ENCODE measurements at places on chromosomes 13 and 19.

GRCh38 chr19:1750343-1751021, 2.8 kb upstream of the ONECUT3 start:
- no peak for DNase-seq

DNA sequence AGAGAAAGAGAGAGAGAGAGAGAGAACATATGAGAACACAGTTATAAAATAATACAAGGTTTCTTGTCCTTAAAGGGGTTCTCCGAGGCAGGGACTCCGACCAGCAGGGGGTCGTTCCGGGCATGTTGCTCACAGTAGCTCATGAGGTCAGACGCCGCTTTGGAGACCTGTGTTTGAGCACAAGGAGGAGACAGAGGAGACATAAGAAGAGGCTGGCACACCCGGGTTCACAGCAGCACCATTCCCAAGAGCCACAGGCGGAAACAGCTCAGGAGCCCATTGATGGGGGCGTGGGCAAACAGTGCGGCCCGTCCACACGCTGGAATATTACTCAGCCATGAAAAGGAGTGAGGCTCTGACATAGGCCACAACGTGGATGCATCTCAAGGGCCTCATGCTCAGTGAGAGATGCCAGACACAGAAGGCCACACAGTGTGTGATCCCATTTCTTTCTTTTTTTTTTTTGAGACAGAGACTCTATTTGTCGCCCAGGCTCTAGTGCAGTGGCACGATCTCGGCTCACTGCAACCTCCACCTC, 39.1 kb downstream of the GADD45B start:
- DNase-seq = no peak

DNA sequence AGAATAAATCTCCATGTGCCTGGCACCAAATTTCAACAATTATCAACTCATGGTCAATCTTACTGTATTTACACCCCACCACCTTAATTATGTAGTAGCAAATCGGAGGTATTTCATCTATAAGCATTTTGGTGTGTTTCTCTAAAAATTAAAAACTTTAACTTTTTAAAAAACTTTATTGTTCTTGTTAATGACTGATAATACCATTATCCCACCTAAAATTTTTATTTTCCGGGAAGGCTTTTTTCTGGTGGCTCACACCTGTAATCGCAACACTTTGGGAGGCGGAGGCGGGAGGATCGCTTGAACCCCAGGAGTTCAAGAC, 453 bp upstream of the PDCD2L start:
- DNase-seq = no peak

DNA sequence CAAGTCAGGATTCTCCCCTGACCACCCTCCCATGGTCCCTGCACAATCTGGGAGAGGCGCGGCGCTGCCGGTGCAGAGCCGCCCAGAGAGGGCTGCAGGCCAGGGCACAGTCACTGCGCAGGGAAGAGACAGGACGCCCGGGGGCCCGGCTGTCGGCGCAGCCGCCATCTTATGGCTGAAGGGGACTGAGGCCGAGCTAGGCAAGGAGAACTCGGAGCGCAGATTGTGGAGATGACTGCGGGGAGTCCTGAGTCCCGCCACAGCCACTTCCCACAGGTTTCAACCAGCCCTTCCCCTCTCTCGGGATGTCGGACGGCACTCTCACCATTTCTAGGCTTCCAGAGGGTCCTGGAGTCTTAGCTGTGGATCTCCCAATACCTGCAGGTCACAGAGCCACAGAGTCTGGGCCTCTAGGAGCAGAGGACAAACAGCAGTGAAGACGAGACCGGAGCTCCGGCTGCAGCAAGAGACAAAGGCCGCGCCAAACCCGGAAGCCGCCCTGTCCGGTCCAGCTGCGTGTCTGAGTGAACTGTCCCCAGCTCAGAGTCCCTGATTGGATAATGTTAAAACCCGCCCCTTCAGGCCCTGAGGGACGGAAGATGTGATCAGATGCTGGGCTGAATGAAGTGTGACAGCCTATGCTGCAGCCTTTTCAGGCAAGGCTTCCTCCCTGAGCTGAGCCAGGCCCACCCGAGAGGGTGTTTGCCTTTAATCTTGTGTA, at the start of gene ZNF708:
TSS of gene ZNF708 (minus strand) at position 526 of the 721 bp plus-strand sequence. CDS start at position 328, 198 bp downstream.
- DNase-seq = peak; percentile 93

- DNase-seq = no peak
Measured at GRCh38 chr19:9065457-9066014, 21.3 kb upstream of the OR1M1 start.

DNA sequence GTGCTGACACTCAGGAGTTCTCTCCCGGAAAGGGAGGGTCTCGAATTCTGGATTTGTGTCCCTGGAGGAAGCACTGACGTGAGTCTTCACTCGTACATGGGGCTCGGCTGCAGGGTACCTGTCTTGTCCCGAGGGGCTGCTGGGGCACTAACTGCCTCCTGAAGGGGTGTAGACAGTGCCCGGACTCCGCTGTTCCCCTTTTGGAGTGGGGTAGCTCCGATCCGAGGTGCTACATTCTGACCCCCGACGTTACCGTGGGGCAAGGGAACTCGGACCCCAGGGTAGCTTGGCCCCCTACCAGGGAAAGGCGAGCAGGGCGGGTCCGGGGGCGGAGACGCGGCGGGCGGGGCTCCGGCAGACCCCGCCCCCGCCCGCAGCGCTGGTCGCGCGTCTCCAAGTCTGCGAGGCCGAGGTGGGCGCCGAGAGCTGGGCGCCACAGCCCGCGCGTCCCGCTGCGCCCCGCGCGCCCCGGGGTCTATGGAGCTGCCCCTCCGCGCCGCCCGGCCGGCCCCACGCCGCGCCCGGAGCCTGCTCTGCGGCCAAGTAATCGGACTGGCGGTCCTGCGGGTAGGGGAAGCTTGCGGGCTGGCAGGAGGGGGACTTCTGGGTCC, at the start of gene NPAS1:
TSS of gene NPAS1 (plus strand) at position 407 of the 611 bp plus-strand sequence. CDS start 1,211 bp downstream, outside the sequence.
- DNase-seq = peak; percentile 6

- DNase-seq = no peak
Measured at GRCh38 chr13:86813198-86813597, 858.0 kb upstream of the SLITRK5 start.

- no peak for DNase-seq
Measured at GRCh38 chr13:36288794-36289391, 8.7 kb downstream of the CCDC169 start.

GRCh38 chr19:45985321-45985720, 9.9 kb upstream of the CCDC61 start:
- DNase-seq = no peak

DNA sequence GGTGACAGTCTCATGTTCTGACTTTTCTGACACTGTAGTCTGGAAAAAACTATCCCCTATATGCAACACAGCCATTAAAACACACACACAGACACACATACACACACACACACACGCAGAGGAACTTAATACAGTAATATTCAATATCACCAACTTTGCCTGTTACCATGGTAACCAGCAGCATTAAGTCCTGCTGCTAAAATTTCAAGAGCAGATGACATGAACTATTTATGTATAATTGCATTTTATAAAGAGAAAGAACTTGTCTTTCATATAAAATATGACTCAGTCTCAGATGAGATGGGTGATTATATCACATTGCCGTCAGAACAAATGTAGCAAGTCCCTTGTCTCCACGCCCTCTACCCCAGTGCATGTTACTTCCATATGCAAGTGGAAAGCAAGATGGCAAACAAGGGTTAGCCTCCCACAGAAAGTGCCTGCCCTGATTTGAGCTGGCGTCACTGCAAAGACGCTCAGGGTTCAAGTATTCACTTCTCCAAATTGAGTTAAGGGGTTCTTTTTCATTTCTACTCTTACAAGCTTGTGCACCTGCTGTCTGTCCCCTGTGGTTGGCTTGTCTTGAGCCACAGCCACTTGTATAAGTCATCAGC, 576.8 kb downstream of the UQCRFS1 start:
- DNase-seq = no peak

DNA sequence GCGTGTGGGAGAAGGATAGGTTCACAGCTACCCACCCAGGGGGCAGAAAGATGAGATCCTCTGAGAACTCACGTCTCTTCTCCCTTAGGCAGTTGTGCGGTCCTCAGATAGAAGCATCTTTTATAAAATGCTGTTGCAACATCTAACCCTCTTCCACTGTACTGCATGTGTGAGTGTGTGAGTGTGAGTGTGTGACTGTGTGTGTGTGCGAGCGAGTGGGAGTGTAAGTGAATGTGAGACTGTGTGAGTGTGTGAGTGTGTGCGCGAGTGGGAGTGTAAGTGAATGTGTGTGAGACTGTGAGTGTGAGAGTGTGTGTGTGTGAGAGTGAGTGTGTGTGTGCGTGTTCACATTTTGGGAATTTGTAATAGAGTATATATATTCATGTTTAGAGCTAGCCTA, 55.6 kb upstream of the F7 start:
- no peak for DNase-seq

DNA sequence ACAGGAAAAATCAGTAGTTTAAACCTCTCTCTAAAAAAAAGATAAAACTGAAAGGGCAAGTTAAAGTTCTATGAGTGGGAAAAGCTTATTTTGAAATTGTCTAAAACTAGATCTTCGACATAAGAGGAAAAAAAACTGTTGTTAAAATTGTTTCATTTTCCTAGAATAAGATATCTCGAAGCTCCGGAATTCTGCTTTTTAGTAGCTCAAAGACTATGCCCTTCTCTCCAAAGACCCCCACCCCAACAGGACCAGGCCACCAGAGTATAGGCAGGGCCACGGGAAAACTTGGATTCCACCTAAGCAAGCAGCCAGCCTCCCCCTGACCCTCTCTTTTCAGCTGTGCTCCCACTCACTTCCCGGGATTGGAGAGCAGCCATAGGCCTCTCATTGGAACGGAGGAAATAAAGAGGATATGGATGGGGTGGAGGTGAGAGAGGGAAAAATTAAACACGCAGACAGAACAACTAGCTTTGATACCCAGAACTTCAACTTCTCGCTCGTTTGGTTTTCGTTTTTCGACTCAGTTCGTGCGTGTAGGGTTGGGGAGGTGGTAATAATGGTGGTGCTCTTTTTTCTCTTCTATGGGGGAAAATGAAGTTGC, 3.0 kb downstream of the POU4F1 start:
- no peak for DNase-seq

DNA sequence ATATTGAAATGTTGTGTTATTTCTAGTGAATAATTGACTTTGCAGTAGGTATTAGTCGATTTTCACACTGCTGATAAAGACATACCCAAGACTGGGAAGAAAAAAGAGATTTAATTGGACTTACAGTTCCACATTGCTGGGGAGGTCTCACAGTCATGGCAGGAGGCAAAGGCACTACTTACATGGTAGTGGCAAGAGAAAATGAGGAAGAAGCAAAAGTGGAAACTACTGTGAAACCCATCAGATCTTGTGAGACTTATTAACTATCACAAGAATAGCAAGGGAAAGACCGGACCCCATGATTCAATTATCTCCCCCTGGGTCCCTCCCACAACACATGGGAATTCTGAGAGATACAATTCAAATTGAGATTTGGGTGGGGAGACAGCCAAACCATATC, 9.9 kb upstream of the C5AR2 start:
- peak; percentile 87 for DNase-seq

- no peak for DNase-seq
Measured at GRCh38 chr13:94827566-94827965, 115.2 kb upstream of the SOX21 start.

- DNase-seq = no peak
Measured at GRCh38 chr13:87147076-87147475, 524.1 kb upstream of the SLITRK5 start.

- DNase-seq = no peak
Measured at GRCh38 chr13:51905787-51906186, 44.0 kb downstream of the CCDC70 start.

DNA sequence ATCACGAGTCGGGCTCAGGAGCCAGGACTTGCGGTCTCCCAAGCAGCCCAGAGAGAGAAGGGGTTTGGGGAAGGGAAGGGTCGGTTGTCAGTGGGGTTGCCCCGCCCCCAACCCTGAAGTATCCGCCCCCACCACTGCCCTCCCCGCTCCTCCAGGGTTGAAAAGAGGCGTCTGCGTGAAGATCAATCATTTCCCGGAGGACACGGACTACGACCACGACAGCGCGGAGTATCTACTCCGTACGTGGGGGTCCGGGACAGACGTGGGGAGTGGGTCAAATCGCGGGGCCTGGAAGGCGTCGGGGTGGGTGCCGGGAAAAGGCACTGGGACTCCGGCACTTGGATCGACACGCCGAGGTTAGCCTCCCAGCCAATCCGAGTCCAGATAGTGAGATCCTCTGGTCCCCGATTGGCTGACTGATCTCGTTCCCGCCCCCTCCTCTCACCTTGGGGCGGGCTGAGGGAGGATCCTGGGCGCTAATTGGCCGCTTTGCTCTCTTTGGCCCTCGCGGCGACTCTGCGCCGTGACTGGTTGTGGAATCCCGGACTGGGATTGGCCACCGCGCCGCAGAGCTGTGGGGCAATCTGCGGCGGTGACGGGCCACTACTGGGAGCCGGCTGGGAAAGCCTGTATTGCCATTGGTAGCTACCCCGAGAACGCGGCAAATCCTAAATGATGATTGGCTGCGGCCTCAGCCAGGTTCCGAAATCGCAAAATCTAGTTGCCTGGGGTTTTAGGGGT, 13.3 kb upstream of the CACNG6 start:
- peak; percentile 49 for DNase-seq

- DNase-seq = no peak
Measured at GRCh38 chr13:33011828-33012470, 4.3 kb upstream of the KL start.

- no peak for DNase-seq
Measured at GRCh38 chr13:100983111-100983510, 308.5 kb upstream of the TMTC4 start.

DNA sequence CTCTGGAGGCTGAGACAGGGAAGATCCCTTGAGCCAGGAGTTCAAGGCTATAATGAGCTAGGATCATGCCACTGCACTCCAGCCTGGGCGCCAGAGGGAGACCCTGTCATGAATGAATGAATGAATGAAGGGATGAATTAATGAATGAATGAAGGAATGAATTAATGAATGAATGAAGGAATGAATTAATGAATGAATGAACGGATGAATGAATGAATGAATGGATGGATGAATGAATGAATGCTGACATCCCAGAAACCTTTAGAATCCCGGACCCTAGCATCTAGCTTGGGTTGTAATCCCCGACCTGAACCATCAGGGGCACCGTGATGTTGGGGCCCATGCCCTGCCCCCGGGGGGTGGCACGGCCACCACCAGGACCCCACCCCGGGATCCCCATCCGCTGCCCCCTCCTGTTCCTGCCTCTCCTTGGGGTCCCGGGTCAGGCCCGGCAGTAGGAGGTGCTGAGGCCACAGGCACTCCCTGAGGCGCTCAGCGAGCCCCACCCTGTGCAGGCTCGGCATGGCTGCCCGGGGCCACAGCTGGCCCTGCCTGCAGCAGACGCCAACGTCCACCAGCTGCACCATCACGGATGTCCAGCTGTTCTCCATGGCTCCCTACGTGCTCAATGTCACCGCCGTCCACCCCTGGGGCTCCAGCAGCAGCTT, 3.4 kb downstream of the EBI3 start:
- no peak for DNase-seq

DNA sequence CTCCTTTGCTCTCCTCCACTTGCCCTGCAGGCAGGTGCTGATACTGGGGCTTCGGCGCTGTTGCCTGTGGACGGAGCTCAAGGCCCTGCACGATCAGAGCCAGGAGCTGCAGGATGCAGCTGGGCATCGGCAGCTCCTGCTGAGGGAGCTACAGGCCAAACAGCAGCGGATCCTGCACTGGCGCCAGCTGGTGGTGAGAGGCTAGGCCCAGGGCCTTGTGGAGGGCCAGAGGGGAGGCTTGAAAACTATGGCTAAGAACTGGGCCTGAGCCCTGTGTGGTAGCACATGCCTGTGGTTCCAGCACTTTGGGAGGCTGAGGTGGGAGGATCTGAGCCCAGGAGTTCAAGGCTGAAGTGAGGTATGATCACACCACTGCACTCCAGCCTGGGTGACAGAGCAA, 6.3 kb downstream of the HAUS5 start:
- no peak for DNase-seq
